Activated CD4-positive, alpha-beta T cell treated with anti-CD3 and anti-CD28 coated beads for 1 hour (primary cell): ENCODE measurements at places on chromosomes 5 and 9.
A peak's percentile ranks its signal among the peaks of the same experiment; 100 is the strongest.

GRCh38 chr5:159393854-159394274 lies 63.6 kb upstream of the IL12B start:
- no peak for DNase-seq

DNA sequence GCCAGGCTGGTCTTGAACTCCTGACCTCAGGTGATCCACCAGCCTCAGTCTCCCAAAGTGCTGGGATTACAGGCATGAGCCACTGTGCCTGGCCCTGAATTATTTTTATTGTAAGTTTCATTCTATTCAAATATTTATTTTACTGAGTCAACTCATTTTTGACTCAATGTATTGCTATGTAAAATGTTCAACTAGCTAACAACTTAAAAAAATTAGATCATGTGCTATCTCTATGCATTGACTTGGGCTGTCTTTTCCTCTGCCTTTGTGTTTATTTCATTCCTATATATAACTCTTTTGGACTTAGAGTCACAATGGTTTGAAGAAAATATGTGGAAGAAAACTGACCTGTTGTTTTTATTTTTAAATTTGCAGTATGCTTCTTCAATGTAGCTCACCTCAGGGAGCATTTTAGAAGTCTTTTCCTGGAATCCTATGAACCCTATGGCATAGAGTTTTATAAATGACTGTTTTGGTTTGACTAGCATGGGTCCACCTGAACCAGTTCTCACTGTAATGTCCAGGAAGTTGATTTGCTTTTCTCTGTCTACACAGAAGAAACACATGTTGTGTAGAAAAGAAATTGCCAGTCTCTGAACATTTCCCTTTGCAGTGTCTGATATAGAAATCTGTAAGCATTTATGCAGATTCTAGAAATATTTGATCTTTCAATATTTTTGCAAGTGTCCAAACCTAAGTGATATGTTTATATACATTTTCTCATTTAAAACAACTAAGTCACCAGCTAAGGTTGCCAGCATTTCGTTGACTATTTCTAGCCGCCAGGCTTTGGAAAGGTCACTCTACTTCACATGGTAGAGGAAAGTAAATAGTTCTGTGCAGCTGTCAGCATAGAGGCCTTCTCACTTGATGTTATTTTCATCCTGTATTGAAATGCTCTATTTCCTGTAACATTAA lies 138.8 kb downstream of the PCSK1 start:
- DNase-seq: no peak

- no peak for DNase-seq
Observed at GRCh38 chr9:7216004-7216841, 458.4 kb downstream of the KDM4C start.

DNA sequence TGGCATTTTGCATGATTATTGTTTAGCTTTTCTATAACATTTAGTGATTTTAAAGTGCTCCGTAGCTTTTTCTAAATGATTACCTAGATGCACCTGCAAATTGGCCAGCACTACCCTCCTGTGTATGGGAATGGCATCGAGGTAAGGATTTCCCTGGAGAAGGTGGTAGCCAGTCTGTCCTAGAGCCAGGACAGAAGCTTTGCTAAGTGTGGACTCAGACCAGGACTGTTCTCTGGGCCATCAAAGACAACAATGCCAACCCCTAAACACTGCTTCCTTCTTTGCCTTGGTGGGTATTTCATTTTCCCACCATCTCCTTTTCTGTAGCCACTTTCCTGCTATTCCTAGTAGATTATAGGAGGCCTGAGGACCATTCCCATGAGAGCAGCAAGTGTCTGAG lies 53.0 kb downstream of the CD180 start:
- no peak for DNase-seq

- no peak for DNase-seq
Observed at GRCh38 chr9:95425910-95426551, 90.7 kb downstream of the PTCH1 start.

- DNase-seq: no peak
Observed at GRCh38 chr5:87190687-87191086, 77.0 kb upstream of the RASA1 start.

DNA sequence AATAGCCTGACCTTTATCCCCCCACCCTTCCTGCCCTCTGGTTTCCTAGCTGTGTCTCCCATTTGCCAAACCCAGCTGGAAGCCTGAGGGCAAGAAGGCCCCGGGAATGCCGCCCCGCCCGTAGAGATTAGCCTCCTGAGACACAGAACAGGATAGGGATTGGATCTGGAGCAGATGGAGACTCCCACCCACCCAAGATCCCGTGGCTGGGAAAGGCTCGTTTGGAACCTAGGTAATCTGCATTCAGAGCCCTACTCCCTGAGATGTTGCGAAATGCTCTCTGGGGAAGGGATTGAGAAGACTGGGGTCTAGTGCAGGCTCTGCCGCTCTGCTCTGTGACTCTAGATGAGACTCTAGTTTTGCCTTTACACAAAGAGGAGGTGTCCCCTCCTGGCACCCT lies 10.9 kb downstream of the AQP3 start:
- no peak for DNase-seq

GRCh38 chr5:135262364-135262763 lies 136.7 kb downstream of the MACROH2A1 start:
- DNase-seq: no peak

DNA sequence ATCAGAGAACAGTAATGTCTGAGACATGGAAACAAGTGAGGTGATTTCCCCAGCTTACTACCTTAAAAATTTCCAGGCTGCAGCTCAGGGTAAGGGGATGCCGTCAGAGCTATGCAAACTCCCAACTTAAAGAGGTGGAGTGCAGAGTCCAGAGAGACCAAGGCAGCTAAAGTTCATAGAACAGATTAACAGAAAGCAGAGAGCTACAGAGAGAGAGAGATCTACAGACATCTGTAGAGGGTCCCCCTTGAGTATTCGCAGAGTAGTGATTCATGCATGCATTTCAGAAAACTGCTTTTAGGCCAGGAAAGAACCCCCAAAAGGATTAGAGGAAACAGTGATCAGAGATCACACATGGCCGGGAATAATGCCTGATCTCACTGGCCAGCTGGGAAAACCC lies 306.2 kb upstream of the PUM3 start:
- DNase-seq: no peak

- DNase-seq: no peak
Observed at GRCh38 chr5:73540192-73540591, 25.2 kb downstream of the ANKRA2 start.

DNA sequence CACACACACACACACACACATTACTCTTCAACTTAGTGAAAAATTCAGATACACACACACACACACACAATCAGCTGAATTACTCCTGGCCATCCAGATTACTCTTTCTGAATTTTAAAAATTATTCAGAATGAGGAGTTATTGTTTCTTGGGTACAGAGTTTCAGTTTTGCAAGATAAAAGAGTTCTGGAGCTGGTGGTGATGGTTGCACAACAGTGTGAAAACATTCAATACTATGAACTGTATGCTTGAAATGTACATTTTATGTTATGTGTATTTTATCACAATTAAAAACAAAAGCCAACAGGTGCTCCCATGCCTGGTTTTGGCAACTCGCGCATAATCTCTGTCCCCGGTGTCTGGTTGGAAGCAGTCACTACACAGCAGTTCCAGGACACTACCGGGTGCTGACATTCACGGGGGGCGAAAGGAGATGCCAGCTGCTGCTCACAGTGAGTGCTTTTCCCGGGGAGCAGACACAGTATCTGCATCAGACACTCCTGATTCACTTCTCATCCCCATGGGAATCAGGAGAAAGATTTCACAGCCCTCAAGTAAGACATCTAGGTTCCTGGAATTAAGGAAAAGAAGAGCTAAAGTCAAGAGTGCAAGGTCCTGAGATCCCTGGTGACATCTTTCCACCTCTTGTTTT lies 55.7 kb downstream of the LHFPL2 start:
- DNase-seq: no peak

DNA sequence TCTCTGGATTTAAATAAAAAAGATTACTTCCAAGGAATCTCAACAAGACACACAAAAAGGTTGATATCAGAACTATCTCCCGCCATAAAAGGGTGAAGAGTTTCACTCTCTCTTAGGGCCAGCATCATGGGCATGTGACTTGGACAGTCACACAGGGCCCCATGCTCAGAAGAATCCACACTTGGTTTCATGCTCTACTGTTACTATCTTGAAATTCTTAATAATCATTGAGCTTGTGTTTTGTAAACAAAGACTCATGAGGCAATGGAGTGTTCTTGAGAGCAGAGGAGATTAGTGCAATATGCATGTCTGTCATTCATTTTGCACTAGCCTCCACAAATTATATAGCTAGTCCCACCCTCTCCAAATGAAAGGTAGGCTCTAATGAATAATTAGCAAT lies 58.4 kb downstream of the HMHB1 start:
- no peak for DNase-seq

- no peak for DNase-seq
Observed at GRCh38 chr5:206406-206805, 11.5 kb downstream of the CCDC127 start.

DNA sequence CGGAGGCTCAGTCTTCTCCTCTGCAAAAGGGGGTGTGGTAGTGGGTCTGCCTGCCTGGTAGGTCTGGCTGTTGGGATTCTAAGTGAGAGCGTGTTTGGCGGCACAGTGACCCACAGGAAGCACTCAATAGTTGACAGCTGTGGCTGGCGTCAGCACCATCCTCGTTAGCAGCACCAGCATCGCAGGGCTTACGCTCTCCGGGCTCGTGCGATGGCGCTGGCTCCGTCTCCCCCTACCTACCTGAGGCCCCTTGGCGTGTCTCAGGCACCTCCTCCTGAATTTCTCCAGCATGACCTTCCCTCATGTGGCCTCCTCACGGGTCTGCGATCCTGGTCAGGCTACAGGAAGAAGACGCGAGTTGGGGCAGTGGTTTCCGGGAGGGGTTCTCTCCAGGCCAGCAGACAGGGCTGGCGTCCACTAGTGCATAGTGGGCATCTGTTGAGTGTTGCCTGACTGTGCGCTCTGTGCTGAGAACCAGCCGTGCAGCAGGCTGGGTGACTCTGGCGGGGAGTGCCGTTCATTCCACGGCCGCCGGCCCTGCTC lies 66.9 kb downstream of the HMCN2 start:
- DNase-seq: no peak

DNA sequence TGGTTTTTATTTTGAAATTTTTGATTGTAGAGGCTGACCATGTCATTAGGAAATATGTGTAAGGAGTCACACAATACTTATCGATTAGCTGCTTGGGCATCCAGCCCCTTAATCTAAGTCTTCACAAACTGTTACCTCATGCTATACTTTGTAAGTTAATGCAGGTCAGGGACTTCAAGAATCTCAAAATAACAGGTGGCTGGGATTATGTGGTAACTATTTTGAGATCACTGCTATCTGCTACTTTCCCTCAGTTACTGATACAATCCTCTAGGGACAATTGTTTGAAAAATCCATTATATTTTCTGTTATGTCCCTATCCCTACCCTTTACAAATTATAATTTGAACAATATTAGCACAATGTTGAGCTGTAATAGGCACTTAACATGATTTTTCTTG lies 21.7 kb downstream of the FTMT start:
- DNase-seq: no peak

DNA sequence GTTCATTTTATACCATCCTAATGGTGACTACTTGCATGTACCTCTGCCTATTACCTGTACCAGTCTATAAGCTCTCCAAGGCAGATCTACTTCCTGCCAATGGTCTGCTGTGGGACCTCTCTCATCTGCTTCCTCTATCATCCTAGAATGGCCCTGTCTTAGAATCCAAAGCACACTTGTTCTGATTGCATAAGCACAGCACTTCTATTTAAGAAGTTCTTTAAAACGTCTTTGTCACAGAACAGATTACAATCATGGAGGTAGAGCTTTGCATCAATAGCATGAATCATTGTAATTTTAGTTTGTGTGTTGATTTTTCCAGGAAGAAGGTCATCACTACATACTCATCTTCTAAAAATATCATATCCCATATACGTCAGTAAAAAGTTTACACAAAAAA lies 131.8 kb upstream of the ACOT12 start:
- no peak for DNase-seq

DNA sequence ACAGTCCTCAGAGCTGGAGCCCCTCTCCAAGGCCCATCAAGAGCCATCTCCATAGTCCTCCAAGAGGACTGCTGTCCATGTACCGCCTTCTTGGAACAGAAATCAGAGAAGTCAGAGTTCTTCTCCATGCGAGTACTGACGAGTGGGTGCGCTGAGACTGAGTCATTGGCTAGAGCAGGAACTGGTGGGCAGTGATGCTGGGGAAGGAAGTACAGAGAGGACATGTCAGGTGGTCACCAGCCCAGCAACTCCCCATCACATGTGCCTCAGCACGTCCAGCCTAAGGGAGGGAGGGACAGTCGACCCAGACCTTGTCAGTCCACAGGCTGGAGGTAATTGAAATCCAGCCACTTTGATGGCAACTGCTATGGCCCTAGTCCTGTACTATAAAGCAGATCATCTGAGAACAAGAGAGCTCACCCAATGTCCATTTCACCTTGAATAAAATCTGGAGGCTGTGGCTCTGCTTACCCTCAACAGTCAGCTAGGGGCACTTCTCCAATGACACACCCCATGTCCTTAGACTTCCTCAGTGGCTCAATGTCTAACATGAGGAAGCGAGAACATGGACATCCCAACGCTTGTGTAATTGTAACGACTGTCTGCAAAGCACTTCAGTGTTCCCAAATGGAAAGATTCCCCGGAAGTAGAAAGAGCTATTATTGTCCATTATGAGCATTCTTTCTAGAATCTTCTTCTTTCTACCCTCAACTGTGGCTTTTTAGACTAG lies 15.0 kb upstream of the FBP1 start:
- no peak for DNase-seq

- no peak for DNase-seq
Observed at GRCh38 chr9:761176-761792, 80.2 kb upstream of the DMRT1 start.

- DNase-seq: no peak
Observed at GRCh38 chr5:121758615-121759014, 93.1 kb upstream of the FTMT start.

- peak; percentile 4 for DNase-seq
Observed at GRCh38 chr9:89601306-89601705, 3.5 kb upstream of the GADD45G start.

- DNase-seq: no peak
Observed at GRCh38 chr5:59474324-59474723, 419.2 kb downstream of the PDE4D start.

DNA sequence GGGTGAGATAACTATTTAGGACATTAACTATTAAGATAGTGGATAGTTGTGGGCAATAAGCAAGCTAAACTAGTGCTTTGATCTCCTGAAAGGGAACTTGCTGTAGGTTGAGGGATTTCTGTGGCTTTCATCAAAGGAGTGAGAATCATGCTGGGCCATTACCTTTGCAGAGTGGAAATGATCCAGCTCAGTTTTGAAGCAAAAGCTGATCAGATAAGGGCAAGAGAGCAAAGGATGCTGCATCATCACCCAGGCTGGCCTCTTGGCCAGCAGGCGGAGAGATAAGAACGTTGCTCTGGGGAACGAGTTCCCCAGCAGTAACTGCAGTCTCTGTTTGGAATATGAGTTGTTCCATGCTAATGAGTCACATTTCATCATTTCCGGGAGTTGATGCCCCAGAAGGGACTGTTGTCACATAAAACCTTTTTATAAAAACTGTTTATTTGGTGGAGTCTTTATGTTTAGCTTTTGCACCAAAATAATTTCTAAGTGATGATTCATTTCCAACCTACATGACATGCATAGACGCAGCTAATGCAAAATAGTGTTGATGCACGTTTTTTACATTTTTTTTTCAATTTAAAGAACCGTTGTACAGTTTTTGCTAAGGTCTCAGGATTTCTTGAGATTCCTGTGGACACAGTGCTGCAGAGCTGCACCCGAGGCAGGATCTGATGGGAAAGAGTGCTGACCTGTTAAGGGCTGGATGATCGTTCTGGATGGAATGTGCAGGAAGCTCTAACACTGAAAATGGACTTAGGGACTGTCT lies 99.3 kb downstream of the ACTBL2 start:
- no peak for DNase-seq

GRCh38 chr5:53364061-53364460 lies 116.4 kb upstream of the FST start:
- no peak for DNase-seq

- DNase-seq: no peak
Observed at GRCh38 chr5:179292202-179292601, 53.1 kb downstream of the ADAMTS2 start.
